Activated CD8-positive, alpha-beta memory T cell treated with anti-CD3 and anti-CD28 coated beads for 4 hours (primary cell): ENCODE measurements at places on chromosomes 5 and 9.

- no peak for DNase-seq
These were observed 50.4 kb upstream of the DAB2 start for GRCh38 chr5:39475159-39475571.

DNA sequence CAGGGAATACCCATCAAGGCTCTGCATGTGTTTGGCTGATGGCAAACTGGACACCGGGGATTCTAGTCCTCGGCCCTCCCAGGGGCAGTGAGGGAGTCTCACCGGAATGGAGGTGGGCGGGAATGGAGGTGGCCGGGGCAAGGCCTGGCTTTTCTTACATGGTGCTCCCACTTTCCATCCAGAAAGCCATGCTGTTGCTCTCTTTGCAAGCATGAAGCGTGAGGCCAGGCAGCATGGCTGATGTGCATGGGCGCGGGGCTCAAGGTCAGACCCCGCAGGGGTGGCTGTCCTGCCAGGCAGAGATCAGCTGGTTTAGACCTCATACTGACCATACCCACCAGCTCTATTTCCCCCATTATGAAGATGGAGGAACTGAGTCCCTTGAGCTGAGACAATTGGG is 108.0 kb upstream of the PHYKPL start:
- no peak for DNase-seq

DNA sequence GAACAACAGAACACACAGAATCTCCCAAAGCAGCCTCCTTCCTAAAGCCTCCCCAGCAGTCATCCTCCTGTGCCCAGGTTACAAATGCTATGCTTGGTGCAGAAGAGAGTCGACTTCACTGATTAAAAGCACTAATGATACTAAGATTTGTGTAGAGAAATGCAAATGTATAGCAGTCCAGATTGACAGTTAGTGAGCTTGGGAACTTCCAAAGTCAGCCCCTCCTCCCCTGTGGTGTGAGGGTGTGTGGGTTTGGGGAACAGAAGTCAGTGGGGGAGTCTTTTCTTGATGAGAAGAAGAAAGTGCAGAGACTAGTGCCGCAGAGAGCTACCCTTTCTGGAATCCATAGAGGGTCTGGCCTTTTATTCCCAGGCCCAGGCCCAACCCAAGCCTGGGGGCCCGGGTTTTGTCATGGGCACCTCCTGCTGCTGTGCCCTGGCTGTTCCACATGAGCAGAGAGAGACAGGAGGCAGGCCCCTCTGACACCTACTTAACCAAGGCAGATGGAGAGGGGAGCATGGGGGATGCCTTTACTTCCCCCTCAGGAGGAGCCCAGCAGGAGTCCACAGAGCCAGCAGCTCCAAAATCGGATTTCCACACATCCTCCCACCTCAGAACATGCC is 173.3 kb downstream of the DENND1A start:
- DNase-seq, result no peak

DNA sequence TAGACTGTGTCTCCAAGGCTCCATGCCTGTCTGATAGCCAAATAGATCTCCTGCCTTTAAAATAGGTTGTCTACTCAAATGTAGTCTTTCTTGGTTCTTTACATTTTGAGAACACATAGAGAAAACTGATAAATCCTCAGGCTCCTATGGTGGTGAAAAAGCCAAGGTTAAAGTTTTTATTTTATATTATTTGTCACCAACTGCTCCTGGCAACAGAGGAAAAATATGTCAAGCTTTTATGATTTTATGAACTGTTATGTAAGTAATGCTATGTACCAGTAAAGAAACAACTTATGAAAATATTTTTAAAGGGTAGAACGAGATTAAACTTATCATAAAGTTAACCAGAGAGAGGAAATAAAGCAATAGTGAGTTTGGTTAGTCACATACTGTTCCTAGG is 222.8 kb downstream of the NR2F1-AS1 start:
- no peak for DNase-seq

DNA sequence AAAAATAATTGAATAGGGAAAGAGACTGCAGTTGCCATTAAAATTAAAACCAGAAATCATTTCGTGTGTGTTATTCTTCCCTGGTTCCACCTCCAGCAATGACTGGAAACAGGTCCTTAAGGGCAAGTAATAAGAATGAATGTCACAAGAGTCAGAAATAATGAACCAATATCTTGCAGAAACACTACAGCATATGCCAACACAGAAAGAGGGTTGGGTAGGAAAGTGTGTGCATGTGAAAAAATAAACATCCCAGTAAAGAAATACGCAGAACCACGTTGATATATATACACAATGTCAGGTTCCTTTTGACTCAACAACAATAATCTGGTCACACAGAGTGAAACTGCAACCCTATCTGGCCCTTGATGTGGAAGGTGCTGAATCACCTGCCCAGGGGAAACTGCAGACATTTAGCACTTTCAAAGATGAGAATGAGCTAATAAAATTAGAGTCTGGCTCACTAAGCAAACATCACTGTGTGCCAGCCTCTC is 15.0 kb downstream of the HMHB1 start:
- no peak for DNase-seq

DNA sequence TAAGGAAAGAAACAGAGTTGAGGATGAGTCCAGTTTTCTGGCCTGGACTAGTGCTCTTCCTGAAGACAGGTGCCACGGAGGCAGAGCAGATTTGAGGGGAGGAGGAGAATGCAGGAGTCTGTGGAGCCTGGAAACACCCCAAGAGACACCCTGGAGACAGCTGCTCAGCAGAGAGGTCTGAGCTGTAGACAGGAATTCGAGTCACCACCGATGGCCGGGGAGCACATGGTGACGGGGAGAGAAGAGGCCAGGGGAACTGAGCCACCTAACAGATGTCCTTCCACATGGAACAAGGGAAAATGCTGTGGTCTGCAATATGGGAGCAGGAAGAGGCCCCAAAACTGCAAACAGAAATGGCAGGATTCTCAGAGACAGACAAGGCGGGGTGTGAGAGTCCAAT is 22.9 kb downstream of the CPLX2 start:
- DNase-seq, result no peak

- DNase-seq, result no peak
These were observed 184.8 kb upstream of the TBCA start for GRCh38 chr5:77960863-77961396.

DNA sequence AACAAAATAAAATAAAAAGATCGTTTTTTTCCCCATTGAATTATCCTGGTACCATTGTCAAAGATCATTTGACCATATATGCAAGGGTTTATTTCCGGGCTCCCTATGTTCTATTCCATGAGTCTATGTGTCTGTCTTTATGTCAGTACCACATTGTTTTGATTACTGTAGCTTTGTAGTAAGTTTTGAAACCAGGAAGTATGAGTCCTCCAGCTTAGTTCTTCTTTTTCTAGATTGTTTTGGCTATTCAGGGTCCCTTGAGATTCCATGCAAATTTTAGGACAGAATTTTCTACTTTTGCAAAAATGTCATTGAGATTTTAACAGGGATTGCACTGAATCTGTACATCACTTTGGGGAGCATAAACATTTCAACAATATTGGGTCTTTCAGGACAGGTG is 18.7 kb upstream of the EEIG1 start:
- no peak for DNase-seq

- DNase-seq, result no peak
These were observed 81.6 kb downstream of the PLPP1 start for GRCh38 chr5:55453211-55453610.

GRCh38 chr5:132426525-132427138 is 57.1 kb downstream of the SLC22A5 start:
- peak; percentile 53 for DNase-seq

- DNase-seq, result no peak
These were observed 19.1 kb downstream of the CNTFR start for GRCh38 chr9:34570376-34570775.

GRCh38 chr9:86664603-86665002 is 282.7 kb downstream of the GAS1 start:
- no peak for DNase-seq
